ENCODE measurements at places on chromosomes 2 and 18. TPM values are rescaled to one million over a fixed set of nuclear protein-coding genes. Genes with fewer than 3 reads are reported as not detected.
A peak's percentile ranks its signal among the peaks of the same experiment; 100 is the strongest.

DNA sequence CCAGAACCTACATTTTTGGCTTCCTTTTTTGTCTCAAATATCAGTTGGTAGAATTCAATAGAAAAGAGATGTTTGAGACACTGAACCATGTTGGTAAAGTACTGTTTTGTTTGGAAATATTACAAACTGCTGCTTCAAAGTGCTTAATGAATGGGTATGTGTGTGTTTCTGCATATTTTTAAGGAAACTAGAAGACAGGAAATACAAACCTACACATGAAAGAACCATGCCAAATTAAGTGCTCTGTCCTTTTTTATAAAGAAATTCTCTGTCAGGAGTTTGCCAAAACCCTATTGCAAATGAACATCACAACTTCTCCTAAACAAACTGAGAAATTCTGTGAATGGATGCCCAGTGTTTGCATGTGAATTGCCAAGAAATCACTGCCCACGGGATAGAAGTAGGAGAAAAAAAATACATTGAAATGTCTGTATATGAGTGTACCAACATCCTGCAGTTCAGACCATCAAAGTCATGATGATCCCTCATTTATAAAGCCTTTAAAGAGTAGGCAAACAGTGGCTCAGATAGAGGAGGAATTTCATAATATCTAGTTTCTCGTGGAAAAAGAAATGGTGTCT is 69.6 kb upstream of the RND3 start:
- no peak for DNase-seq
- no peak overlapping the region for H3K4me3 ChIP-seq

- DNase-seq, result no peak
- peaks cover 22% of the 10 kb centered on the region for H3K36me3 ChIP-seq
- H3K27me3 ChIP-seq, result no peaks in the 10 kb centered on the region
- peaks cover 5% of the 10 kb centered on the region for H3K4me1 ChIP-seq
- peak overlapping the region; percentile 94 for H3K4me3 ChIP-seq
Measured at GRCh38 chr2:71067567-71068217, 756 bp upstream of the NAGK start.

The SLC35F5 gene
- 31.3 TPM for total RNA-seq

The CRYGC gene
- not detected for total RNA-seq

The KCNG2 gene
- total RNA-seq, result 0.15 TPM
